ENCODE measurements at places on chromosomes 12 and 14. TPM values are rescaled to one million over a fixed set of nuclear protein-coding genes. Genes with fewer than 3 reads are reported as not detected.

- DNase-seq = no peak
Measured at GRCh38 chr12:1444142-1444516, 150.3 kb downstream of the FBXL14 start.

The KRT82 gene
- not detected for total RNA-seq

DNA sequence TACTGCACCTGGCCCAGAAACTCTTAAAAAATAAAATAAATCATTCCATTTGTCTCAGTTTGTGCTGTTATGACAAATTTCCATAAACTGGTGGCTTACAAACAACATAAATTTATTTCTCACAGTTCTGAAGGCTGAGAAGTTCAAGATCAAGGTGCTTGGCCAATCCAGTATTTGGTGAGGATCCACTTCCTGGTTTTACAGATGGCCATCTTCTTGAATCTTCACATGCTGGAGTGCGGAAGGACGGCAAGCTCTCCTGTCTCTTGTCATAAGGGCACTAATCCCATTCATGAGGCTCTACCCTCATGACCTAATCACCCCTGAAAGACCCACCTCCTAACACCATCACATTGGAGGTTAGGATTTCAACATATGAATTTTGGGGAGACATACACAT lies 29.9 kb upstream of the MYBPC1 start:
- DNase-seq = no peak

The POLE2 gene
- 0.59 TPM for total RNA-seq

Measured in right cardiac atrium (tissue), 5 donors.